Dermis microvascular lymphatic vessel endothelial cell (primary cell): ENCODE measurements at places on chromosomes 5 and 9.

GRCh38 chr5:135952683-135953082 lies 2.1 kb downstream of the LECT2 start:
- DNase-seq = no peak

DNA sequence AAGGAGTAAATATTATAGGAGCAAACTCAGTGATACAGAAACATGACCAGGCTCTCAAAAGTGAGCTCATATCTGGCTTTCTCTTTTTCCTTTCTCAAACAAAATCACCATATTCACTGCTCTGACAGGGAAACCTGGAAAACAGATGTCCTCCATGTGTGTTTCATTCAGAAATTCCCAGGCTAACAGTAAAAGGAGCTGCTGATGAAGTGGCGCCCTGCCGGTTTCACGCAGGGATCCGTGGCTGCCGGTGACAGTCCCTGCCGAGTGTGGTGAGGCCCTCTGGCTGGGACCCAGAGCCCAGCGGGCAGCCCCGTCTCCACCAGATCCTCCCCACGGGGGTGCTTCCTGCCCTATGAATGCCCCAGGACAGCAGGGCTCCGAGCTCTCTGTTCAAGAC lies 208.1 kb downstream of the GNA14 start:
- no peak for DNase-seq

- no peak for DNase-seq
Observed at GRCh38 chr5:151469992-151470391, 22.6 kb downstream of the SLC36A1 start.

- no peak for DNase-seq
Observed at GRCh38 chr9:114031948-114032840, 45.9 kb downstream of the AMBP start.

DNA sequence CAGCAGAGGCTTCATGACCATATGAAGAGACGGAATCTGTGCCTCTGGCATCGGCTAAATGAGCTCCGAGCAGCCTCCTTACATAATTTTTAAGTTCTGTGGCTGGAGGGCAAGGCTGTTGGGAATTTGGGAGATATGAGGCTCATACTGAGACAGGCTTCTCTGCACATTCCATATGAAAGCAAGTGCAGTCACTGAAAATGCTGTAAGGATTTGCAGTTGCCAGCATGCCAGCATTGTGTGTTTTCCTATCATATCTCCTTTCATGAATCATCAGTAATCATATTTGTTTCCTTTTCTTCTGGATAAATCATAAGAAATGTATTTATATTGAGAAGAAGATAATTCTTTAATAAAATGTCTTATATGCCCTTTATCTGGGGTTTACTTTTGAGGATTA lies 775.4 kb downstream of the SEMA5A start:
- DNase-seq = no peak

DNA sequence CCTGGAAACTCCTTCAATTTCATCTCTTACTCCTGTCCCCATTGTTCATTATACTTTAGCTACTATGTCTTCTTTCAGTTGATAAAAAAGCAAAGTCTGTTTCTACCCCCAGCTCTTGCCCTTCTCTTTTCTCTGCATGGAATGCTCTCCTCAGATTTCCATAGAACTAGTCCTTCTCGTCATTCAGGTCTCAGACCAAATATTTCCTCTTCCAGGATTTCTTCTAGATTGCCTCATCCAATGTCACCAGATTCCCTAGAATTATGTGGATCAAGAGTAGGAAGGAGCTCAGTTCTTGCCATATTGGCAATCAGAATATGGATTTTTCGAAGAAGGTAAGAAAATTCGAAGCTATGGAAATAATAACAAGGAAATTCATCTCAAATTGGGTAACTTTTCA lies 176.1 kb downstream of the GABRG2 start:
- no peak for DNase-seq

GRCh38 chr9:134838651-134839454 lies 41.8 kb upstream of the FCN2 start:
- DNase-seq = no peak

DNA sequence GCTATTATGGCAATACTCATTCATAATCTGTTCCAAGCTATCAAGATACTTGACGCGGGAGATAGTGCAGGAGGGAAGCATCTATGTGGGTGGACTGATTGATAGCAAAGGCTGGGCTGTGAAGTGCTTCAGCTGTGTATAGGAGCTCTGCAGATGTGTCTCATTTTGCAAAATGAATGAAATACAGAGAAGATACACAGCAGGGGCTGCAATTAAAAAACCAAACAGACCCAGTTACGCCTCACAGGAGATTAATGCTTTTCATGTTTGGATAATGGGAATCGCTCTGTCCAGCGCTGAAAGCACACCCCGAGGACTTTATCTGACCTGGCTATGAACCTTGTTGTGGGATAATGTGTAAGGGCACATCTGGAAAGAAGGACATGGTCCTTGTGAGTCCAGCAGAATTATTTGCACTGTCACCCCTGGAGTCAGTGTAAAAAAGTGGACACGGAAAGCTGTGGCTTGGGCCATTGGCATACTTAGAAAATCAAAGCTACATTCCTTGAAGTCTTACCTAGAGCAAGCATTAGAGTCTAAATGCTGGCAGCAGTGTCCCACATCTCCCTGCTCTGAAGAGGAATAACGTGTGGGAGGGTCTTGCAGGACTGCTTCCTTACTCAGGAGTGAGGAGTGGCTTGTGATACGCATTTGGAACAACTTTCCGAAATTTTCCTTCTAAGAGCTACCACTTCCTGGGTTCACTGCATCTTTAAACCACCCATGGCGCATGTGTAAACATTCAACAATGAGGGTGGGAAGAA lies 2.6 kb downstream of the SH3RF2 start:
- DNase-seq = no peak
